ENCODE measurements at places on chromosomes 5 and 9. TPM values are rescaled to one million over a fixed set of nuclear protein-coding genes. Genes with fewer than 3 reads are reported as not detected.

DNA sequence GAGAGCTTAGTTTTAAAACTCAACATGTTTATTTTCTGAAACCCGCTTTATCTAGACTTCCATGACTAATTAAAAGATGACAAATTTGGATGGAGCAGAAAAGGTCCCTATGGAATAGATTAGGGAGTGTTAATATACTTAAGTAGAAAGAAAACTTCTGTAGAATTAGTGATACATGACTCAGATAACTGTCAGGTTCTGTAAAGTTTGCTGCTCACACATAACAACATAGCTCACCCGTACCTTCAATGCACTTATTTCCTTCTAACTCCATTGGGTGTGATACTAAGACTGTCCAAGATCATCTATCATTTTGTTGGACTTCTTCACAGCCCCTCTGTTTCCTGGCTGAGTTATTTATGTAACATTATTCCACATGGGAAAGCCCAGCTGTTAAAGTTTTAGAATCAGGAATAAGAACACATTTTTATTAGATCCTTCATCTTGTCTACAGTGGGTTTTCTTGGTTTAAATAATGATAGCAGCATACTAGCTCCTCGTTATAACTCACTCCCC lies 27.8 kb downstream of the TMEM167A start:
- no peak overlapping the region for H3K4me3 ChIP-seq
- DNase-seq: no peak
- no peak overlapping the region for H3K27ac ChIP-seq
- H3K36me3 ChIP-seq: peaks cover 25% of the 10 kb centered on the region

- DNase-seq: no peak
- H3K4me1 ChIP-seq: peaks cover 15% of the 10 kb centered on the region
- H3K4me3 ChIP-seq: no peak overlapping the region
- peaks cover 32% of the 10 kb centered on the region for H3K36me3 ChIP-seq
- no peaks in the 10 kb centered on the region for H3K27me3 ChIP-seq
Observed at GRCh38 chr5:141929398-141930058, 5.9 kb downstream of the DELE1 start.

NOXA1 gene
- 0.76 TPM for total RNA-seq

- no peak overlapping the region for H3K4me3 ChIP-seq
- no peak overlapping the region for H3K27ac ChIP-seq
- DNase-seq: peak; percentile 40
- peaks cover 9% of the 10 kb centered on the region for H3K4me1 ChIP-seq
- H3K27me3 ChIP-seq: peaks cover 33% of the 10 kb centered on the region
Observed at GRCh38 chr5:127564002-127564769, 46.7 kb downstream of the PRRC1 start.

- peaks cover 2% of the 10 kb centered on the region for H3K36me3 ChIP-seq
- DNase-seq: no peak
- H3K4me3 ChIP-seq: no peak overlapping the region
- H3K27me3 ChIP-seq: no peaks in the 10 kb centered on the region
- H3K4me1 ChIP-seq: peaks cover 2% of the 10 kb centered on the region
Observed at GRCh38 chr5:56426693-56427092, 193.6 kb upstream of the ANKRD55 start.

PCDHA9 gene
- not detected for total RNA-seq

DNA sequence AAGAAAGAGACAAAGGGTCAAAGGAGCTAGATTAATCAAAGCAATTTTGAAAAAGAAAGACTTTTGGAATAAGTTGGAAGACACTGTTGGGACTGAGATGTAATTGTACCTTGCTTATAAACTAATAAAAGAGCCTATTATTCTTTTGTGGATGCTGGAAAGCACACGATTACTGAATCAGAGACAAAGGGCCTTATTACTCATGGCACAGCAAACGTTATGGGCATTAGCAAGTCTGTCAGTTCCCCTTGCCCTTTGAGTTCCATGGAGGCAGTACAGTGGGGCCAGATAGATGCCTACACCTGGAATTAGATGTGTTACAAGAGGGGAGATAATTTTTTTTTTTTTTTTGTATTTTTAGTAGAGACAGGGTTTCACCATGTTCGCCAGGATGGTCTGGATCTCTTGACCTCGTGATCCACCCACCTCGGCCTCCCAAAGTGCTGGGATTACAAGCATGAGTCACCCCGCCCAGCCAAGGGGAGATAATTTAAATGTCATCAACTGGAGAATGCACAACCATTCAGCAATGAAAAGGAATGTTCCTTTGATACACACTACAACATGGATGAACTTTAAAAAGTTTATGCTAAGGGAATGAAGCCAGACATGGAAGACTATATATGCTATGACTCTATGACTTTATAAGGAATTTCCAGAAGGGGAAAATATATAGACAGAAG lies 128.9 kb downstream of the STARD4 start:
- H3K27me3 ChIP-seq: no peaks in the 10 kb centered on the region
- H3K4me1 ChIP-seq: peaks cover 16% of the 10 kb centered on the region
- H3K27ac ChIP-seq: no peak overlapping the region
- no peak for DNase-seq

GRCh38 chr5:69024241-69024651 lies 69.6 kb upstream of the SLC30A5 start:
- no peak overlapping the region for H3K4me3 ChIP-seq
- no peak overlapping the region for H3K27ac ChIP-seq
- H3K4me1 ChIP-seq: peaks cover 5% of the 10 kb centered on the region
- peaks cover 5% of the 10 kb centered on the region for H3K27me3 ChIP-seq
- no peaks in the 10 kb centered on the region for H3K36me3 ChIP-seq
- DNase-seq: peak; percentile 9

DNA sequence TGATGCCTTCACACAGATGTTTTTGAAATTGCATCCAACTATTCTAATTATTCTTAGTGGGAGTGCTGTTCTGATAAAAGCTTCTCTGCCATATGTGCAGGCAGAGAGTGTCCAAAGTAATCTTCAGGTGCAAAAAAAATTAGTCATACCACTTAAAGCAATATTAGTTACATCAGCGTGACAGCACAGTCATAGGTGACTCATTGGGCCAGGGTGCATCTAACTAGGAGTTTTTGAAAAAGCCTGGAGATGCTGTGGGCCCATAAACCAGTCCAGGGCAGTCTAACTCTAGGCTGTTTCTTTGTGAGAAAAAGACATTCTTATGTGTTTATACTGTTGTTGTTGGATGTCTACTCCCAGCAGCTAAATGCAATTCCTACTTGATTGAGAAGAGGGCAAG lies 33.0 kb upstream of the C6 start:
- no peaks in the 10 kb centered on the region for H3K27me3 ChIP-seq
- no peak for DNase-seq
- no peak overlapping the region for H3K27ac ChIP-seq
- H3K4me1 ChIP-seq: no peaks in the 10 kb centered on the region
- H3K4me3 ChIP-seq: no peak overlapping the region
- no peaks in the 10 kb centered on the region for H3K36me3 ChIP-seq

DNA sequence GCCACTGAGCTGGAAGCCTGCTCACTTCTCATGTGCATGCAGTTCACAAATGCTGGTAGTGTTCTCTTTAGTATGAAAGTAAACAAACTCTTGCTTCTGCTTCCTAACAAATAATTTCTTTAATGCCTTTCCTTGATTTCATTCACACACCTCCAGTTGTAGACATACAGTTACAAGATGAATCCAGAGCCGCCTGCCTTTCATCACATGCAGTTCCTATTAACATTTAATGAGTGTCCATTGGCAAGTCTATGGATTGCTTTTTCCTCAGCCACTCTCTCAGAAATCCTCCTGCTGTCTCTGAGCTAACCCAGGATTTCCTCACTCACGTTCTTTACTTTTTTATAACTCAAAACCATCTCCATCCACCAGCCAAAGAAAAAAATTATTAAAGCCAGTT lies 408.6 kb downstream of the BNC2 start:
- H3K27ac ChIP-seq: no peak overlapping the region
- H3K4me3 ChIP-seq: no peak overlapping the region
- H3K36me3 ChIP-seq: no peaks in the 10 kb centered on the region
- no peak for DNase-seq
- H3K4me1 ChIP-seq: no peaks in the 10 kb centered on the region

SPEF2 gene
- total RNA-seq: 6.0 TPM

- H3K4me1 ChIP-seq: no peaks in the 10 kb centered on the region
- H3K27ac ChIP-seq: no peak overlapping the region
- no peaks in the 10 kb centered on the region for H3K36me3 ChIP-seq
- H3K4me3 ChIP-seq: no peak overlapping the region
Observed at GRCh38 chr9:111152614-111153406, 114.5 kb upstream of the LPAR1 start.

- peaks cover 61% of the 10 kb centered on the region for H3K27me3 ChIP-seq
- peaks cover 31% of the 10 kb centered on the region for H3K4me1 ChIP-seq
- H3K36me3 ChIP-seq: no peaks in the 10 kb centered on the region
- peak; percentile 47 for DNase-seq
- H3K27ac ChIP-seq: no peak within 1 kb of the TSS
Observed at GRCh38 chr5:95730730-95731570, at the start of gene RHOBTB3. Gene RHOBTB3 (plus strand): TSS chr5:95731336. CDS start chr5:95731683, 347 bp downstream.

NTRK2 gene
- 0.02 TPM for total RNA-seq

TMEM252 gene
- not detected for total RNA-seq

GRCh38 chr9:93461821-93462220 lies 8.4 kb upstream of the FAM120AOS start:
- peaks cover 81% of the 10 kb centered on the region for H3K4me1 ChIP-seq
- H3K27ac ChIP-seq: no peak overlapping the region
- no peak for DNase-seq
- H3K36me3 ChIP-seq: peaks cover 50% of the 10 kb centered on the region

- no peak overlapping the region for H3K27ac ChIP-seq
- peaks cover 11% of the 10 kb centered on the region for H3K36me3 ChIP-seq
- no peak for DNase-seq
- H3K27me3 ChIP-seq: no peaks in the 10 kb centered on the region
- no peaks in the 10 kb centered on the region for H3K4me1 ChIP-seq
Observed at GRCh38 chr9:92564982-92565381, 29.2 kb upstream of the ECM2 start.

DNA sequence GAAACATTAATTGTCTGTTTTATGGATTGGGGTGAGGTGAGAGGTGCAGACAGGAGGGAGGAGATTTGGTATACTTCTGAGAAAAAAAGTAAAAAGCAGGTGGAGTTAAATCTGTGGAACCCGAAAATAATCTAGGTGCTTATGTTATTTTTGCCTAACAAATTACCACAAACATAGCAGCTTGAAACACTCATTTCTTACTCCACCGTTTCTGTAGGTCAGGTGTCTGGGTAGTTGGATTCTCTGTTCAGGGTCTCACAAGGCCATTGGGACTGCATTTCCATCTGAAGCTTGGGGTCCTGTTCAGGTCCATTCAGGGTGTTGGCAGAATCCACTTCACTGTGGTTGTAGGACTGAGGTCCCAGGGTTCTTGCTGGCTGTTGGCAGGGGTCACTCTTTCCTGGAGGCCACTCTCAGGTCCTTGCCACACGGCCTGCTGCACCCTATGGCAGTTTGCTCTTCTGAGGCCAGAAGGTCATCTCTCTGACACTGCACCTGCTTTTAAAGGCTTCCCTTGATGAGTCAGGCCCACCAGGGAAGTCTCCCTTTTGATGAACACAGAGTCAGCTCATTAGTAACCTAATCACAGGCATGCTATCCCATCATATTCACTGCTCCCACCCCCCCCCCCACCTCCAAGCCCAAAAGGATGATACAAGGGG lies 82.2 kb downstream of the TRIO start:
- H3K36me3 ChIP-seq: no peaks in the 10 kb centered on the region
- no peak overlapping the region for H3K4me3 ChIP-seq
- DNase-seq: no peak
- H3K4me1 ChIP-seq: peaks cover 13% of the 10 kb centered on the region
- peaks cover 10% of the 10 kb centered on the region for H3K27me3 ChIP-seq

PAPPA gene
- not detected for total RNA-seq

- H3K27ac ChIP-seq: no peak overlapping the region
- no peak overlapping the region for H3K4me3 ChIP-seq
- no peak for DNase-seq
- no peaks in the 10 kb centered on the region for H3K36me3 ChIP-seq
Observed at GRCh38 chr5:144458216-144458615, 287.5 kb downstream of the KCTD16 start.

PHYHD1 gene
- total RNA-seq: 0.52 TPM

GRCh38 chr5:37831821-37832534 lies 7.9 kb downstream of the GDNF start:
- H3K4me1 ChIP-seq: peaks cover 3% of the 10 kb centered on the region
- peaks cover 74% of the 10 kb centered on the region for H3K27me3 ChIP-seq
- no peak for DNase-seq

- no peak overlapping the region for H3K27ac ChIP-seq
- no peak overlapping the region for H3K4me3 ChIP-seq
- no peak for DNase-seq
- peaks cover 1% of the 10 kb centered on the region for H3K36me3 ChIP-seq
- H3K4me1 ChIP-seq: peaks cover 12% of the 10 kb centered on the region
- H3K27me3 ChIP-seq: no peaks in the 10 kb centered on the region
Observed at GRCh38 chr5:75663579-75664284, 52.5 kb downstream of the ANKDD1B start.

UAP1L1 gene
- total RNA-seq: 23.5 TPM

SAXO1 gene
- not detected for total RNA-seq

DNA sequence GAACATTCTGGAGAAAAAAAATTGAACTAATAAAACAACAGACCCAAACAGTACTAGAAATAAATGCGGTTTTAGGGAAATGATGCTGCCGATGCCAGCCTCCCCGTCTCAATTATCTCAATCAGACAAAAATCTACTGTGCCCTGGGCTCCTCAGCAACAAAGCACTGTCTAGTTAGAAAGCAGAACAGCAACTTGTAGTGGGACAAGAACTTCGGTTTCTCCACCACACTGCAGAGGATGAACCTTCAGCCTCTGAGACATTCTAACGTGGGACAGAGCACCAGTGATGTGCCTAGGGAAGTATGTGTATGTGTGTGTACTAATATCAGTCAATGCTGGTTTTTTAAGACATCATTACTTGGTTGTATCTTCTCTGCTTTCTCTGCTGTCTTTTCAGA lies 11.1 kb upstream of the CAST start:
- H3K4me3 ChIP-seq: no peak overlapping the region
- H3K27me3 ChIP-seq: peaks cover 27% of the 10 kb centered on the region
- no peaks in the 10 kb centered on the region for H3K36me3 ChIP-seq
- no peak for DNase-seq
- no peak overlapping the region for H3K27ac ChIP-seq

ZNF300 gene
- total RNA-seq: 2.8 TPM

DNA sequence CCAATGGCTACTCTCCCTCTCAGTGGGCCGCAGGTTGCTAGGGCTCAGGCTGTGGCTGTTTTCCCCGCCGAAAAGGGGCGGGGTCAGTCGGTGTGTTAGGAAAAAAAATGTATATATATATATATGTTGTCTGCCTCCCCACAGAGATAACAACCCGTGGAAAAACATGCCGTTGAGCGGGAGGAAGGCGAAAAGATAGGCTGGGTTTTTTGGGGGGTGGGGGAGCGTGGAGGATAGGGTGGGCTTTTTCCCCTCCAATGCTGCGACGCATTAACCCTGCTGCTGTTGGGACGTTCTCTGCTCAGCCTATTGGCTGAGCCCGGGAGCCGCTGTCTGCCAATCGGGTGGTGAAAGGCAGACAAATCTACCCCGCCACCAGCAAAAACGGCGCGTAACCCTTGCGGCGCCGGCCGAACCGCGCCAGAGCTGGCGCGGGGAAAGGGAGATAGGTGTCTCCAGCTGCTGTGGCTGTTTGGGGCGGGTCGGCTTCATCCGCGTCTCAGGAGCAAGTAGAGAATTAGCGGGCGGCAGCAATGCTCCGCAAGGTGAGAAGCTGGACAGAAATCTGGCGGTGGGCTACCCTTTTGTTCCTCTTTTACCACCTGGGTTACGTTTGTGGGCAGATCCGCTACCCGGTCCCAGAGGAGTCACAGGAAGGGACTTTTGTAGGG lies at the start of gene PCDHGC4:
Gene PCDHGC4 (plus strand): TSS at position 390 of the 671 bp plus-strand sequence. CDS start 144 bp downstream, at position 534.
- H3K36me3 ChIP-seq: no peaks in the 10 kb centered on the region
- H3K4me3 ChIP-seq: peak within 1 kb of the TSS; percentile 42
- H3K4me1 ChIP-seq: peaks cover 6% of the 10 kb centered on the region
- DNase-seq: no peak
- H3K27me3 ChIP-seq: peaks cover 97% of the 10 kb centered on the region

GRCh38 chr5:41154491-41154890 lies 58.8 kb downstream of the C6 start:
- no peaks in the 10 kb centered on the region for H3K4me1 ChIP-seq
- H3K4me3 ChIP-seq: no peak overlapping the region
- no peak for DNase-seq
- H3K36me3 ChIP-seq: no peaks in the 10 kb centered on the region
- no peaks in the 10 kb centered on the region for H3K27me3 ChIP-seq
- no peak overlapping the region for H3K27ac ChIP-seq
